ENCODE measurements at places on chromosomes 16 and 17. TPM values are rescaled to one million over a fixed set of nuclear protein-coding genes. Genes with fewer than 3 reads are reported as not detected.

- DNase-seq = no peak
- no peak overlapping the region for H3K4me3 ChIP-seq
- H3K27me3 ChIP-seq = no peaks in the 10 kb centered on the region
- H3K36me3 ChIP-seq = no peaks in the 10 kb centered on the region
Observed at GRCh38 chr17:71496552-71496951, 624.3 kb upstream of the SOX9 start.

DNA sequence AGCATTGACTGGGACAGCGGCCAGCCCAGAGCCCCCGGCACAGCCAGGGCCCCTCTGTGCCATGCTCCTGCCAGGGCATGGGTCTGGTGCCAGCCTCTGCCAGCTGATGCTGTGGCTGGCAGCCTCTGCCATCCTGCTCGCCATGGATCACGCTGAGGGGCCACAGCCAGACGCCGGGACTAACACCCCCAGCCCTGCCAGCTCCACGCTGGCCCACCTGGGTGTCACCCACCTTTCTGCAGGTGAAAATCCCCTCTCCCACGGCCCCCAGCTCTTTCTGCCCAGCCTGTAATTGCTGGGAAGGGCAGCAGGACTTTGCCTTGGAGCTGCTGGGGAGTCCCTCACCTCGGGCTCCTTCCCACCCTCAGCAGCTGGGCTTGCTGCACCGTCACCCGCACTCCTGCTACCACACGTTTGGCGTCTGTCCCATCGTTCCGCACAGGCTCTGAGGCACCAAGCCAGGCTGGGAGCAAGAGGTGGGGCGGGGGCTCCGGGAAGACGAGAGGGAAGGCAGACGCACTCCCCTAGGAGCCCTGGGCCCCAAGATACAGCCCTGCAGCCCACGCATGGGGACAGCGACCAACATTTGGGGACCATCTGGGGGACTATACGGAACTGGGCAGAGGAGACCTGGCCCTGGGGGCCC, 42.0 kb upstream of the ACSF3 start:
- H3K27me3 ChIP-seq = peaks cover 31% of the 10 kb centered on the region
- no peaks in the 10 kb centered on the region for H3K36me3 ChIP-seq
- DNase-seq = no peak
- no peak overlapping the region for H3K27ac ChIP-seq
- H3K4me3 ChIP-seq = no peak overlapping the region

DNA sequence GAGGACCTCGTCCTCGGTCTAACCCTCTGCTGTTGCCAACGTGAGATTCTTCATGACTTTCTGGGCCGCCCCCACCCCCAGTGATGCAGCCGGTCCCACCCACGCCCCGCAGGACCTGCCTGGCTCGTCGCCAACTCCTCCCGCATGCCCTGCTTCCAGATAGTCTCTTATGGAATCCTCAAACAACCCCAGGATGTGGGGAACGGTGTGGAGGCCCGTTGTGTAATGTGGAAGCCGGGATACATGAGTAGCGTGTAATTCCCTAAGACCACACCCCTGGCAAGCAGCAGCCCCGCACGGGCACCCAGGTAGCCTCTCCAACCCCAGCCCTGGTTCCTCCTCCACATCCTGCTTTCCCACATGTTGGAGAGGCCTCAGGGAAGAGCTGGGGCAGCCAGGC, 275.9 kb downstream of the C16orf95 start:
- H3K4me3 ChIP-seq = no peak overlapping the region
- H3K36me3 ChIP-seq = no peaks in the 10 kb centered on the region
- no peaks in the 10 kb centered on the region for H3K27me3 ChIP-seq
- no peak for DNase-seq

The SLC13A5 gene
- total RNA-seq = 0.34 TPM

DNA sequence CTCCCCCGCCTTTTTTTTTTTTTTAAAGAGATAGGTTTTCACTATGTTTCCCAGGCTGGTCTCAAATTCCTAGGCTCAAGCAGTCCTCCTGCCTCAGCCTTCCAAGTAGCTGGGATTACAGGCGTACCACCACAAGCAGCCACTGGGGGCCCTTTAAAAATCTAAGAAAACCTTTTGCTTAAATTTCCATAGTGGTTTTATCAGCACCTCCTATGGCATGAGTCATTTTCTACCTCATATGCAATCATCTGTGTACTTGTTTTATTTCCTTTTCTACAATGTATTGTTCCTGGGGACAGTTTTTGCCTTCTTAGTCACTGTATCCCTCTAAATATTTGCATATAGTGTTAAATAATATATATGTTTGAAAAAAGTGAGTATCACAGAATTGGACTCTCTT, 29.2 kb downstream of the GNA13 start:
- peaks cover 84% of the 10 kb centered on the region for H3K4me1 ChIP-seq
- DNase-seq = no peak
- no peak overlapping the region for H3K4me3 ChIP-seq
- no peaks in the 10 kb centered on the region for H3K27me3 ChIP-seq
- H3K36me3 ChIP-seq = no peaks in the 10 kb centered on the region

The NPIPA7 gene
- 4.3 TPM for total RNA-seq

DNA sequence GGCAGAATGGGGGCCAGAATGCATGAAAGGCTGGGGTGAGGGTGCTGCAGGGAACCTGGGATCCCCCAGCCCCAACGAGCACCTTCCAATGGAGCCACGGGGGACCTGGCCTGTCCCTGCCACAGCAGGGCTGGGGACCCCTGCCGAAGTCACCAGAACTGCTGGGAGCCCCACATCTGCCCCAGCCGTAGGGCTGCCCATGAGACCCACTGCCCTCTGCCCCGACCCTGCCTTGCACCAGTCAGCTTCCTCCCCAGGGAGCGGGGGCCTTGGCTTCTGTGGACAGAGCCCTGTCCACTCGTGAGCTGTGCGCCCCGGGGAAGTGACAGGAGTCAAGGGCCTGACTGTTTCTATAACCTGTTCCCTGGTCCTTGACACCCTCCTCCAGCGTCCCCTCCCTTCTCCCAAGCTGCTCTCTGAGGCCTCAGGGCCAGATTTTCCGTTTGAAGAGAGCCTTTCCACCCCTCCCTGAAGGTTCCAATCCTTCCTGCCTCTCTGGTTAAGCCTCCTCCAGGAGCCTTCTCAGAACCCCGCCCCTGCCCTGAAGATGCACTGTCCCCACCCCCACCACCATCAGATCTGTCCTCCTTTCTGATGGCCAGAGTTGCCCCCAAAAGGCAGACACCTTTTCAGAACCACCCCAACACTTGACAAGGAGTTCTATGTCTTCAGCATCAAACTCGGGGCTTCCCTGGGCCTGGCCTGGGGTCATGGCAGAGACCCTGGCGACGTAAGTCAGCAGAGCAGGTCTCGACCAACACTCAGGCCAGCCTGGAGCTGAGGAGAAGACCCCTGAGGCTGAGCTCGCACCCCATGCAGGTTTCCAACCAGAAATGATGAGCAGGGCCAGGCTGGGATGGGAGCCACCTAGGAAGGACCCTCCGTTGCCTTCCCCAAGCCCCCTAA, 10.7 kb upstream of the PRR29 start:
- DNase-seq = no peak
- peaks cover 61% of the 10 kb centered on the region for H3K4me1 ChIP-seq
- H3K27me3 ChIP-seq = no peaks in the 10 kb centered on the region
- H3K27ac ChIP-seq = no peak overlapping the region

All from esophagus muscularis mucosa (tissue), 4 donors.